Cardiac fibroblast (primary cell): ENCODE measurements at places on chromosomes 6 and 20.

GRCh38 chr6:131602781-131603312, 25.2 kb downstream of the MED23 start:
- DNase-seq, result peak; percentile 62

GRCh38 chr6:68372991-68373390, 262.1 kb upstream of the ADGRB3 start:
- DNase-seq, result no peak

GRCh38 chr6:30889921-30890645, 5.8 kb downstream of the DDR1 start:
- no peak for DNase-seq

- no peak for DNase-seq
These were observed 36.8 kb upstream of the LRFN2 start for GRCh38 chr6:40623932-40624331.

DNA sequence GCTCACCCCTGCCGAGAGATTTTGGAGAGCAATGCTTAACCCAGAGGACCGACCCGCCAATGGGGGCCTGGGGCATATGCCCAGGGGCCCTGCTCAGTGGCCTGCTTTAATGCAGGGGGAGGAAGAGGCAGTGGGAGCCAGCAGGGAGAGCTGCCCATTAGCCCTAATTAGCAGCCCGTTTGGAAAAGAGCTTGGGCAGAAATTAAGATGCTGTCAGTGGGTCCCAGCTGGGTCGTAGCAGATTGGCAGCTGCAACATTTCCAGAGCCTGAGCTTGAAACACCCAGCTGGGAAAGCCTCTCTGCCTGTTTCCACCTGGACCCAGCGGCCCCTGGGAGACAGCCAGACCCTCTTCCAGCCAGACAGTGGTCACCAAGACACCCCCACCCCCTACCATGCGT, 39.5 kb downstream of the CD40 start:
- DNase-seq, result no peak

DNA sequence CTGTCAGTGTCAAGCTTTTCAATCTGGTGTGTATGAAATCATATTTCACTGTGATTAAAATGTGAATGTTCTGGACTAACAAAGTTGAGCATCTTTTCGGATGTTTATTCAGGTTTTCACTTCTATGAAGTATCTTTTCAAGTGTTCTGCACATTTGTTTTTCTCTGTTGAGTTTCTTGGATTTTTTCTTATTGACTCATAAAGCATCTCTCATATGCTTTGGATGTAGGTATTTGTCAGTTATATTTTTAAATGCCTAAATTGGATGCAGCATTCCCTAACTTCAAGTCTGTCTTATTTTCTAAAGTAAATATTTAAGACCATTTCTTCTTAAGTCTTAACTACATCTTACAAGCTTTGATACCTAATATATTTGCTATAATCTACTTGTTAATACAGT, 398.0 kb downstream of the PLCB1 start:
- peak; percentile 26 for DNase-seq

- DNase-seq, result no peak
These were observed 3.0 kb downstream of the TSHZ2 start for GRCh38 chr20:52975029-52975732.

DNA sequence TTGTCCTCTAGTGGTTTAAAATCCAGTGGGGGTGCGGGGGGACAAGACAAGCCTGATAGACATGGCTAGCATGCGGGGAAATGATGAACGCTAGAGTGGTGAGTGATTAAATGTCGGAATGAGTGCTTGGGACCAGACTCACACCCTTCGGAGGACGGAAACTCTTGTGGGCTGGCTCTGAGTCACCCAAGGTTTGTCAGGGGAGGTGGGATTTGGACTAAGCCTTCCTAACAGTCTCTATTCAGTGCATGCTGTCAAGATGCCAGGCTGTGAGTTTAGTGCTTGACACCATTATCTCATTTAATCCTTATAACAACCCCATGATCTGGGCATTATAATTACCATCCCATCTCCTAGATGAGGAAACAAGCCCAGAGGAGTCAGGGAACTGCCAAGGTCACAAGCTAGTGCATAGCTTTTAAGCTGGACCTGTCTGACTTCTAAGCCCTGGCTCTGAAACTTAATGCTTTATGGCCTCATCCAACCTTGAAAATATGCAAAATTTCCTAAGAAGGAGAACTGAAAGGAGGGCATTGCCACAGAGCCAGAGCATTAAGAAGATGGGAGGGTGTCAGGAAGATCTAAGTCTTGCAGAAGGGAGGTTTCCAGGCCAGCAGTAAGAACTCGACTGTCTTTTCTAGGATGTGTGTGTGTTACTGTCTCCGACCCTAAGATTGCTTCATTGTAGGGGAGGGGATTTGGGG, 168.7 kb upstream of the LRFN2 start:
- DNase-seq, result no peak

DNA sequence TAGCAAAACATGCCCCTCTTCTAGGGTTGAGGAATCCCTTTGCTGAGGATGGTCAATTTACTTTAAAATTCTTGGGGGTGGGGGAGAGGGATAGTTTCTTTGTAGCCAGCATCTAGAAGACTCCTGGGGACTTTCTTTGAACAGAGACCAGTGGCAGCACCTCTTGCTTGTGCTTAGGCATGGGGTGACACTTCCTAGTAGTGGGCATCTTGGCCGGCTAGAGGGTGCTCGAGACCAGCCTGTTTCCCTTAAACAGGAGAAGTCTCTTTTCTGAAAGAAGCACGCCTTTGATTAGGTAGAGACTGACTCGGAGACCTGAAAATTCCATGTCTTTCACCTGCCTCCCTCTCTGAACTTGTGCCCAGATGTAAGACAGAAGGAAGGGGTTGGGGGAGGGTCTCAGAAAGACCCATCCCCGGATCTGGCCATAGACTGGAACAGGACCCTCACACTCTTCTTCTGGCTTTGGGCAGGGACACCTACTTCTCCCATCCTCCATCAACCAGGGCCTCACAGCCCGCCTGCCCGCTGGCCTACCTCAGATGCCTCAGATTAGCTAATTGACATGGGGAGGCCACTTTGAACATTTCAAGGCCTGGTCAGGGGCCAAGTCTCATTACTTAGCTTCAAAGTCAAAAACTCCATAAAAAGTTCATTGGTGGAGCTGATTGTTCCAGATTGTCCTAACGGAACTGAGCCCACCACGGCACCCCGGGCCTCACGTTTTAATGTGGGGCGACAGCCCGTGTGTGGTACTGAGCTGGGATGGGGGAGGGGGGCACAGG, 172.2 kb downstream of the CDC5L start:
- DNase-seq, result no peak

DNA sequence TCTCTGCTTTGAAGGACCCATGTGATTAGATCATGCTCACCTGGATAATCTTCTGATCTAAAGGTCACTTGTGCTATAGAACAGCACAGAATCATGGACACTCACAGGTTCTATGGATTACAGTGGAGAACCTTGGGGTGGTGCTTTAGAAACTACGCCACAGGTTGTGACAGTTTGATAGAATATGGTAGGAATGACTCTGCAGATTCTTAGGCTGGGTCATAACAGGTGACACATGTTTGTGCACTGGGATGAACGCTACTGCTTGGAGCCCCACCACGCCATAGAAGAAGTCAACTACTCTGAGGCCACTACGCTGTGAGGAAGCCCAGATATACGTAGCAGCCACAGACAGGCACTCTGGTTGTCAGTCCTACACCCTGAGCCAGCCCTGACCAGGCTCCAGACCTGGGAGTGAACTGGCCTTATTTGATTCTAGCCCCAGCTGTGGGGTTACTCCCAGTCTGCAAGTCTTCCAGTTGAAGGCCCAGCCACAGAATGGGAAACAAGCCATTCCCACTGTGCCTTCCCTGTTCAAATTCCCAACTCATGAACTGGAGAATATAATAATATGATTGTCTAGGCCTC, 99.0 kb upstream of the SLC24A3 start:
- no peak for DNase-seq

- peak; percentile 90 for DNase-seq
These were observed 144.2 kb downstream of the MYO6 start for GRCh38 chr6:75893058-75893775.

DNA sequence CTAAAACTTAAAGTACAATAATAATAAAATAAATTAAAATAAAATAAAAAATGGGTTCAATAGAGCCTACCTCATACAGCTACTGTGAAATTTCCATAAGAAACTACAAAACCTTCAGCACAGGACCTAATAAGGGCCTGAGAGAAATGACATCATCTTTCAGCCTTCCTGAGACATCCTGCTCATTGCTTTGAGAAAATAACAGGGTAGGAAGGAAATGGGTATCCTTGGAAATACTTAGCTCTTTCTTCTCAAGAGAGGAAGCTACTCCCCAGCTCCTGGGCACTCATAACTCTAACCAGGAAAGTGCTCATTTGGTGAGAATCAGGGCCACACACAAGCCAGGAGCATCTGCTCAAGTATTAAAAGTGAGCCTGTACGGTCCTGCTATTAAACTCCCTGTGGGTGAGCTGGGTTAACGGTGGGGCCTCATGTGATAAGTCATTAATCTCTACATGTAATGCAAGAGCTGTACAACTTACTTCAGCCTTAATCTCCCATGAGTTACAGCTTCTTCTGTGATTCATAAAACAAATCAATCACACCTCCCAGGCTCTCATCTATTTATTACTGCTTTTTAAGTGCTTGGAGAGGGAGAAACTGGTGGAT, 141.4 kb downstream of the MAFB start:
- no peak for DNase-seq

- DNase-seq, result no peak
These were observed 120.4 kb downstream of the MRPL14 start for GRCh38 chr6:44006872-44007303.

- no peak for DNase-seq
These were observed 37.1 kb upstream of the B4GALT5 start for GRCh38 chr20:49750611-49751396.

DNA sequence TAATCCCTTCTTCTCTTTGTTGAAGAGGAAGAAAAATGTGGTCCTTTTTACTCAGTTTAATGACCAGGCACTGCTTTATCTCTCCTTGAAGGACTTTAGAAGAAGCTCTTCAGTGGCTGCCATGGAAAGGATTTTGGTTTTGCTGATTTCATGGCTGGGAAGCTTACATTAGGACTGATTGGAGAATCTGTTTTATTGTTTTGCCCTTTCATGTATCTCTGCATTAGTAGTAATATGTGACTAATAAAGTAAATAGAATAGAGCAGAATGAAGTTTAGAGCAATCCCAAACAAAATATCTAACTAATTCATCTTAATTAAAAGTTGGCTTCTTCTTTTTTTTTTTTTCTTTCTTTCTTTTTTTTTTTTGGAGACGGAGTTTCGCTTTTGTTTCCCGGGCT, 502.9 kb downstream of the HAO1 start:
- no peak for DNase-seq

DNA sequence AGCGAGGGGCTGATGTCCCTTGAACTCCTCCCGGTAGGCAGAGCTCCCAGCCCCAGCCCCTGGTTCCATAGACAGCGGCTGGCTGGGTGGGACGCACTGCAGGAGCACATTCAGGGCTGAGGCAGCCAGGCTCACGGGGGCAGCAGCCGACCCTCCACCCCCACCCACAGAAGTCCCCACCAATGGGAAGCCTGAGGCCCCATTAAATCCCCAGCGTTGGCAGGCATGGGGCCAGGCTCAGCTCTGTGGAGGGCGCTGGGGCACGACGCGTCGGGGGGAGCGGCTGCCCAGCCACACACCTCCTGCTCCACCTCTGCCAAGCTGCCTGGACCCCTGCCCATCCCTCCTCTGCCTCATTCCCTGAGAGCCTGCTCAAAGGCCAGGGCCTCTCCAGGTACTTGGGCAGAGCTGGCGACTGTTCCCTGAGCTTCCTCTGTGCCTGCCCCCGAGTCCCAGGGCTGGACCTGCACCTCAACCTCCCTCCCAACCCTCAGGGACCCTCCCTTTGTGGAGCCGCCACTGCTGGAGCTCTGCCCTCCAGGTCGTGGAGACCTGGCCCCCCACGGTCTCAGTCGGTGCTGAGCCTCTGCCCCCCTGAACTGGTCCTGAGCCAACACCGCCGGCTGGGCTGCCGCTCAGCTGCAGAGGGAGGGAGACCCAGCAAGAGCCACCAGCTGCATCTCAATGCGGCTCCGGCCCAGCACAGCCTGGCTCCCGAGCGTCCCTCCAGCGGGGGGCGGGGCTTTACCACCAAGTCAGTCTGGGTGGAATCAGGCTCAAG, 9.1 kb downstream of the CHRNA4 start:
- DNase-seq, result no peak

DNA sequence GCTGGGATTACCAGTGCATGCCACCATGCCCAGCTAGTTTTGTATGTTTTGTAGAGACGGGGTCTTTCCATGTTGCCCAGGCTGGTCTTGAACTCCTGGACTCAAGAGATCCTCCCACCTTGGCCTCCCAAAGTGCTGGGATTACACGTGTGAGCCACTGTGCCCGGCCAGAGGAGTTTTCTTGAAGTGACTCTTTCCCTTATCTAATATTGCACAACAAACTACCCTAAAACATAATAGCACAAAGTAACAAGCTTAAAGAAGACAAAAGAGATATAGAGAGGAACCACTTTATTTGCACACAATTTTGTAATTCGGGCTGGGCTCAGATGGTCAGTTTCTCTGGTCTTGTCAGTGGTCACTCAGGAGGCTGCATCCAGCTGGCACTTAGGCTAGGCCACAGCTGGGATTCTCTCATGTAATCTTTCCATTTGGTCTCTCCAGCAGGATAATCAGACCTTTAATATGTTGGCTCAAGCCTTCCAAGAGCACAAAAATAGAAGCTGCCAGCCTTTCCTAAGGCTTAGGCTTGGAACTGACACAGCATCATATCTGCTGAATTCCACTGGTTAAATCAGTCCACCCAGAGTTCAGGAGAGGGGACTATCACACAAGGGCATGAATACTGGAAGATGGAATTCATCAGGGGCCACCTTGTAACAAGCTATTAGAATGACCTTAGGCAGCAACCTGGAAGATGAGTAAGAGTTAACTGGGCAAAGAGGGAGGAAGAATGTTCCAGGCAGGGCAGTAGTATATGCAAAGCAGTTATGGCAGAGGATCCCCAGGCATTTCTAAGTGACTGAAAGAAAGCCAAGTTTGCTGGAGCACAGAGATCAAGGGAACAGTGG, 56.7 kb upstream of the PNRC1 start:
- peak; percentile 79 for DNase-seq

GRCh38 chr20:676315-676937, 824 bp upstream of the SCRT2 start:
- DNase-seq, result no peak

GRCh38 chr6:25178336-25179035, 100.7 kb upstream of the CARMIL1 start:
- DNase-seq, result no peak

DNA sequence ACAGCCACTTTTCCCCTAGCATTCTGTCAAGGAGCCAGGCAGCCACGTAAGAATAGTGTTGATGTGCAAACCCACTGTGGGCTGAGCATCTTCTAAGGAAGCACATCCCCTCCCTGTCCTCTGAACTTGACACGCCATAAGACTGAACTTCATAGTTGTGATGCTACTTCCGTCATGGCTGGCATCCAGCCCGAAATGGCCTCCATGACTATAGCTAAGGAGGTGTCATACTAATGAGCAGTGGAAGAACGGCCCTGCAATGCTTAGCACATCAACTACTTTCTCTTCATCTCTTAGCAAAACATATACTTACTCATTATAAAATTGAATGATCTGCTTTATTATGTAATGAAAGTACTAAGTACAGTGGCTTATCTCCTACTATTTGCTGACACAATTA, 110.2 kb downstream of the GJA10 start:
- DNase-seq, result no peak
